NCI-H1048 (cell line): ENCODE measurements at places on chromosomes 1 and 21.

DNA sequence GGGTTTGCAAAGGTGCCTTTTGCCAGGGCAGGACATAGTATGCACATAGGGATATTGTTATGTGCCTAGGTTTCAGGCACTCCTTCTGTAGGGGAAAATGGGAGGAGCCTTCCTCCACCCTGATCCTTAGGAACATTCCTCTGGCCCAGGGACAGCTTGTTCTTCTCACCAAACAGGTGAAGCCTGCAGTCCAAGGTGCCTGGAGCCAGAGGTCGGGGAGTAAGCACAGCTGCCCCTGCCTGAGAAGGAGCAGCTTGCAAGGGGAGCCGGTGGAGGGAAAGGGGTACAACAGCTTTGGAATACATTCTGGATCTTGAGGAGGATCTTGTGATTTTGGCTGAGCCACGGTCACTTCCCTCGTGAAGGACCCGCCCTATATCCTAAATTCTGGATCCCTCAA, 82.4 kb upstream of the CD1D start:
- DNase-seq = no peak

GRCh38 chr1:232611834-232612233, 18.1 kb downstream of the SIPA1L2 start:
- DNase-seq = no peak

DNA sequence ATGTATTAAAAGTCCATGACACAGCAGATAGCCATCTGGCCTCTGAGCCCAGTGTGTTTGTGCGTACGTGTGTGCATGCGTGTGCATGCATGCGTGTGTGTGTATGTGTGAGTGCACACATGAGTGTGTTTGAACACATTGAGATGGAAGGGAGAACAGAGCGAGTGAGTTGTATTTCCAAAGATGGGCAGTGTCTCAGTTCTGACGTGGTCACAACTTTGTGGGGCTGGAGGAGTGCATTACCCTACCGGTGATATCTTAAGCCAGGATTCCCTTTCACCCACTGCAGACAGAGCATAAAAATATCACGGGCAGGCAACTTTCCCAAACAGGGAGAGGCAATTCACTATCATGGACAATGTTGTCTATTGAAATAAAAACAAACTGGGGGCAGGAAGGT, 27.8 kb downstream of the IRF2BP2 start:
- no peak for DNase-seq

DNA sequence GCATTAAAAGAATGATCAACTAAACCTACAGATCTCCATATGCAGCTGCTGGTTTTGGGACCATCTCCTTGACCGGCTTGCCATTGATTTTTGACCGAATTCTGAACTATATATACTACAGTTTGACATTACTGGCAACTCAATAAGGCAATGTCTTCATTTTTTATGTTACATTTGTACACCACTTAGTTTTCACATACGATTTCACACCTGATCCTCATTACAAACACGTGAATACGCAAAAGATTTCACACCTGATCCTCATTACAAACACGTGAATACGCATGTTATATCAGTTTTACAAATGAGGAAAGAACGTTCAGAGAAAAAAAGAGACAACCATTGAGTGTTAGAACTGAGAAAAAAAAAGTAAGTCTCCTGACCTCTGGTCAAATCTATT, 1.1 kb downstream of the SASS6 start:
- no peak for DNase-seq

GRCh38 chr1:155650231-155650757, 38.3 kb downstream of the YY1AP1 start:
- DNase-seq = no peak

GRCh38 chr1:87132284-87132870, 196.3 kb upstream of the LMO4 start:
- DNase-seq = no peak

DNA sequence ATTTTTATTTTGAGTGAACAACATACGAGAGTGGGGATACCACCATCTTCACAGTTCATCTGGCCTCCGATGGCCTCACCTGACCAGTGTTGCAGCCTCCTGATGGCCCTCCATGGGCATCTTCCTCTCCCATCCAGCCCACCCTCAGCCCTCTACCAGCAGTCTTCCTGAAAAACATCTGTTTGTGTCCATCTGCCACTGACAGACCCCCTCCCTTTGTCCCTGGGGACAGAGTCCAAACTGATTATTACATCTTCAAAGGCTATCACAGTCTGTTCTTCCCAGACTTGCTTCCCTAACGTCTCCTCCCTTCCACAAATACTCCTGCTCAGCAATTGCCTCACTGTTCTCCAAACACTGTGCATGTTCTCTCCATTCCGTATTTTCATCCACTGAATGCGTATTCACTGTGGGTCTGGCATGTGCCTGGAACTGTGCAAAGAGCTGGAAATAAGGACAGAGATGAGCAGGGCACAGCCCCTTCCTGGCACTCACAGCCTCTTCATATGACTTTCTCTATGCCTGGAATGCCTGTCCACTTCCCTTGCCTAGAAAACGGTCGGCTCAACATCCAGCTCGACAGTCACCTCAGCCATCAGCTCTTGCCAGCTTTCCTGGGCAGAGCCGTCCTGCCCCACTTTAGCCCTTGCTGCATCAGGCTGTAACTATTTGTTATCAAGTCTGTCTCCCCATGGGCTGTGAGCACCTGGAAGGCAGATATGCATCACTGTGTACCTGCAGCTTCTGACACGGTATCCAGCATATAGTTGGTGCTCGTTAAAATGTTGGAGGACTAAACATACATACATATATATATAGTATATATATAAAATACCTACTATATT, 8.3 kb upstream of the ATF3 start:
- no peak for DNase-seq

DNA sequence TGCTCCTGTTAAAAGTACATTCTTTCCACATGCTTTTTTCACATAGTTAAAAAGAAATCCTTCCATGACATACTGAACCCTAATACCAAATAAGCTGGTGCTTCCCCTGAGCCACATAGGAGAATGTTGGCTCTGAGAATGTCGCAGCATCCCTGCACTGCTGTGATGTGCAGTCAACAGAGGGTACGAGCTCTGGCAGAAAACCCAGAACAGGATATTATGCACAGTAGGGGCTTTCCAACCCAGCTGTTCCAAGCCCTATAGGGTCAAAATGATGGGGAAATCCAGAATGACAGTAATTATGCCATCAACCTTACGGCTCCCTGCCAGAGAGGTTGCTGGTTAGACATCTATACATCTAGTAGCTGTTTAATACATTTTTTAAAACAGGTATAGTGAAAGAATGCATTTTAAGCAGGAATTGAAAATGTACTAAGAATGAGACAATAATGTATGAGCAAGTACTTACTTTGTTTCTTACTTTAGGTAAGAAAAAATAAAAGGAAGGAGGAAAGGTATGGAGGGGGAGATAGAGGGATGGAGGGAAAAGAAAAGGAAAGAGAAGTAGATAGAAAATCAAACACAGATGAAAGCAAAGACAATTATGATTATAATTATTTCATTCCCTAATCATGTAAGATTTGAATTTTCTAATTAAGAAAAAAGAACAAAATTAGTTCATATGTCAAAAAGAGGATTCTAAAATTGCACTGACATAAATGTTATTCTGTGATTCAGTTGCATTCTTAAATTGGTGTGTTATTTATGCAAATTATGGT, 126.0 kb downstream of the NR5A2 start:
- no peak for DNase-seq

DNA sequence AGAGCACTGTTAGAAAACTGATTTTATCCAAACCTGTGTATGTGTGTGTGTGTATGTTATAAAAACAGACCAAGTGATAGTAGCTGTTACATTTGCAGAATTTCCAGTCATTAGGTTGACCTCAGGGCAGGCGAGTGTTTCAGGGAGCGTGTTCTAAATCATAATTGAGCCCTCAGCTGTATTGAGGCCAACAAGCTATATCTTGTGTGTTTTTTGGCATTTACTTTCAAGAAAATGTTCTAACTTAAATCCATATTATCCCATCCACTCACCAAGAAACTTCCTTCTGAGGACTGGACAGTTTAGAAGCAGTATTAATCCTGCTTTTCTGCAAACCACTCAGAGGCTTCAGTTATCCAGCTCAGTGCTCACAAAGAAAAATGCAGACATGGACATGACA, 12.0 kb downstream of the DDAH1 start:
- DNase-seq = no peak

GRCh38 chr1:160046494-160047110, 14.8 kb upstream of the PIGM start:
- no peak for DNase-seq

- no peak for DNase-seq
Measured at GRCh38 chr1:998745-998994, 1.2 kb downstream of the HES4 start.

DNA sequence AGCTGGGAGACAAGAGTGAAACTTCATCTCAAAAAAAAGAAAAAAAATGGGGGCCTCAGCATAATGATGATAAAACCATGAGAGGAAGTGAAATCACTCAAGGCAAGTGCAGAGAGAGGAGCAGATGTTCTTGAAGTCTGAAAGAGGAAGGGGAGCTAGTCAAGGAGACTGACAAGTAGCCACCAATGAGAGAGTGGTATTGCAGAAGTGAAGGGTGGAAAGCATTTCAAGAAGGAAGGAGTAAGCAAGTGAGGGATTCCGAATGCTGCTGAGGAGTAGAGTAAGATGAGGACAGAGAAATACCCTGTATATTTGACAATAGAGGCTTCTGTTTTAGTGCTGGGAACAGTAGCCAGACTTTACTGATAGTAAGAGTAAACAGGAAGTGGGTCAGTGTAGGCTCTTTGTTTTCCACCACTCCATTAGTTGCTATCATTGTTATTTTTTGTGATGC, 2.9 kb downstream of the TATDN3 start:
- DNase-seq = no peak

DNA sequence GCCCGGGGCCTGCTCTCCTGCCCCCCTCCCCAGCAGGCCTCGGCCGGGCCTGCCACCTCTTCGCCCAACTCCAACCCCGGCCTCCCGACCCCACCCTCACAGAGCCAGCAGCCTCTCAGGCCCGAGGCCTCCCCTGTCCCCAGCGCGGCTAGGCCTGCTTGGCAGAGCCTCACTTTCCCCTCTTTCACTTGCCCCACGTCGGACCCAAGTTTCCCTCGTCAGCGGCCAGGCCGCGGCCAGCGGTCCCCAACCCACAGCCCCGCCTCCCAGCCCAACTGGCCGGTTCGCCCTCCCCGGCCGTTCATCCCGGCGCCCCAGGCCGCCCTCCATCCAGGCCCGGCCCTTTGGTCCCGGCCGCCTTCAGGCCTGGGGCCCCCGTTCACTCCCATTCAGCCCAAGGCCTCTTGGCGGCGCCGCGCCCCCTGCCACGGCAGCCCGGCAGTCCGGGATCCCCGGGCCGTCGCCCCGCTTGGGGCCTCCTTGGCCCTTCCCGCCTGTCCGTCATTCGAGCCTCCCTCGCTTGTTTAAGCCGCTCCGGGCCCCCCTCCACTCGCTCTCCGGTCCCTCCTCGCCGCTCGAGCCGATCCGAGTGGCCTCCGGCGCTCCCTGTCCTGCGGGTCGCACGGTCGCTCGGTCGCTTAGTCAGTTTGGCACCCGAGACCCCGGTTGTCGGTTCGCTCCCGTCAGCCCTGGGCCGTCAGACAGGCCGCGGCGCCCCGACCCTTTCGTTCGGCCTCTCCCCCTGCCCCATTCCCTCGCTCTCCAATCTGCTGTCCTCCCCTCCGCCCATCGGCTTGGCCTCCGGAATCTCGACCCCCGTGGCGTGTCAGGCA, 1.4 kb downstream of the LRRC41 start:
- no peak for DNase-seq

DNA sequence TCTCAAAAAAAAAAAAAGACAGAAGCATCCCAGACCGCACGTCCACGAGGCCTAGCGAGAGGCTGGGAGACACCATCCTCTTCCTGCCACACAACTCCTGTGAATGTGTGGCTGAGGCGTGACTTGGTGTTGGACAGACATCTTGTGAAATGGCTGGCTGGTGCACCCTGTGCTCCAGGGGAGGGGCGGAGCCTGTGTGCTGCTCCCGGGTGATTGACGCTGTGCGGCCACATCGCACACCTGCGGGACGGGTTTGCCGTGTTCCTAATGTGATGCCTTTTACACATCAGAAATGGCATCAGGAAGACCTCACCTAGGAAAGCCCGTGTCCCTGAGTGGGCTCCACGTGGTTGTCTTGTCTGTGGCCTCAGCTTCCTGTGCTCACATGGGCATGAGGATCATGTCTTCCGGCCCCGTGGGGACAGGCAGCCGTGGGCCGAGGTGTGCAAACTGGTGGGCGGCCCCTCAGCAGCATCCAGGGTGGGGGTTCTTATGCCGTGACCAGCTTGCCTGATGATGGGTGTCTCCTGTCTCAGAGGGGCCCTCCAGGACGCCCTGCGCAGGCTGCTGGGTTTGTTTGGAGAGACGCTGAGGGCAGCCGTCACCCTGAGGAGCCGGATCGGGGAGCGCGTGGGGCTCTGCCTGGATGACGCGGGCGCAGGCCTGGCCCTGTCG, 64.4 kb downstream of the PCNT start:
- no peak for DNase-seq

GRCh38 chr1:152884966-152885624, 7.0 kb downstream of the SMCP start:
- DNase-seq = no peak

- DNase-seq = no peak
Measured at GRCh38 chr21:28431527-28432200, 561.0 kb downstream of the LTN1 start.

- no peak for DNase-seq
Measured at GRCh38 chr1:63486629-63487028, 36.4 kb downstream of the ITGB3BP start.

DNA sequence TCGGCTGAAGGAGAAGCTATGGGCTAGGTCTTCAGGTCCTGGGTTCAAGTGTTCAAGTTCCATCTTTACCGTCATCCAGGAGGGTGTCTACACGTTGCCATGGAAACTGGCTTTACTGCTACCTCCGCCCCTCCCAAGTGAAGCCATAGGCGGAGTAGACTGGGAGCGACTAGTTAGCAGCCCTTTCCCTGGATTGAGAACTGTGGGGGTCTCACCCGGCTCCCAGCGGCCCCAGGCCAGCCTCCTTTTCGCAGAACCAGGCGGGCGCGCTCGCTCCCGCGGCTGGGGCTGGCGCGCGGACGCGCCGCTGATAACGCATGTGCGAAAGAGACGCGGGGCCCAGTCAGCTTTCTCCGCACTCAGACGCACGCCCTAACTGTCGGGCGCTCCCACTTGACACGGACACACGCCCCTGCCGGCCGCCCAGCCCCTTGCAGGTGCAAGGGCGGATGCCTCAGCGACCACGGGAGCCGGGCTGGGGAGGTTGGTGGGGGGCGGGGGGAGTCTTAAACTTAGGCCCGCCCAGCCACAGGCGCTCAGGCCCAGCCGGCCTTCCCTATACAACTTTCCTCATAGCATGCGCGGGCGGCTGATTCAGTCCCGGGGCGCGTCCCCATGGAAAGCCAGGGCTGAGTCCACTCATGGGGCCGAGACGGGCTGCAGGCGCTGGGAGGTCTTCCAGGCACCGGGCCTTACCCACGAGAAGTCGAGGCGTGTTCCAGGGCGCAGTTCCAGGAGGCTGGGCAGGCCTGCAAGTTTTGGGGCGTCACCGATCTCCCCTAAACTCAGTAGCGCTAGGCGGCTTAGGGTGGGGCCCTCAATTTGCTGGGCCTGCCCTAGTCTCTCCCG, 7.4 kb downstream of the EFNA4 start:
- DNase-seq = no peak

- no peak for DNase-seq
Measured at GRCh38 chr21:39367783-39368182, 18.9 kb upstream of the HMGN1 start.

GRCh38 chr1:6246497-6247467, 2.8 kb downstream of the HES3 start:
- DNase-seq = no peak
